Stimulated activated CD8-positive, alpha-beta memory T cell treated with anti-CD3 and anti-CD28 coated beads, Interleukin-4, amount 100 ng/mL, for 24 hours (primary cell): ENCODE measurements at places on chromosomes 1 and 21.

DNA sequence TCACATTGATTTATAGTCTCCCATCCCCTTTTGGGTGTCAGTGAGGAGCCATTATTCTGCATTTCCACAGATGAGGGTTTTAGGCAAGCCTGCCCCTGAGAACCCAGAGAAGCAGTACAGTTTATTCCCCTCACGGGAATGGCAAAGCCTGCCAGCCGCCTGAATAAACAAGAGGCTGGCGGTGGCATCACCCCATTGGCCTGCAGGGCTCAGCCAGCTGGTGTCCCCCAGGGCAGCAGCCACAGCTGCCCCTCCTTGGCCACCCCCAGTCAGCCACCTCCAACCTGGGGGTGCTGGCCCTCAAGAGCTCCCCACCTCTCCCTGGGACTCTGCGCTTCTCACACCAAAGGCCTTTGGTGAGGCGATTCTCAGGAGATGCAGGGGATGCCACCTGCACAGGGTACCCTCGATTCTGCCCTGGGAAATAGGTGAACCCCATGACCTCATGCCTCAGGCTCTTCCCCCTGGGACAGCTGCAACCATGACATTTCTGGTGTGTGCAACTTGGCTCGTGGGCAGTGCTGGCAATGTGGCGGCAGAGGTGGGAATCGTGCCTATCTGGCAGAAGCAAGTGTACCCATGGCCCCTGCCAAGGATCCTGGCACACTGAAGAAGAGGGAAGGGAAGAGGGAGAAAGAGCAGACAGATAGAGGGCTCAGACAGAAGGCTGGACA lies 14.0 kb downstream of the OLFML2B start:
- no peak for DNase-seq

DNA sequence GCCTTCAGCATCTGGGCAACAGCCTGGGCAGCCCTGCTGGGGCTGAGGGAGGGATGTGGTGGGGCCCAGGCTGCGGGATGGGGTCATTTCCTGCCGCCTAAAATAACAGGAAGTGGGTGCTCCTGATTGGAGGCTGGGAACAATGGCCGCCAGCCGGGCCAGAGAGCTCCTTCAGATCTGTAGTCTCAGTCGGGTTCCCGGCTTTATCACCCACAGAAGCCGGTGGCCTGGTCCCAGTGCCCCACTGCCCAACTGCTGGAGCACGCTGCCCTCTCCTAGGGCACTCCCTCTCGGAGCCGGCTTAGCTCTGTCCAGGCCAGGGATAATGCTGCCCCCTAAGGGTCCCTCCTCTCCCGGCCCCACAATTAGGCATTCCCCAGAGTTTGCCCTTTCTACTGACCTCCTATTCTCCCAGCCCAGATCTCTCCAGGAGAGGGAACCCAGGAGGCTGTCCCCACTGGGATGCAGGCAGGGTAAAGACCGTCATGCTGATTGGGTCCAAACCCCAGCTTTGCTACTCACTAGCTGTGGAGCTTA lies 5.1 kb downstream of the MAP7D1 start:
- DNase-seq, result peak; percentile 48

DNA sequence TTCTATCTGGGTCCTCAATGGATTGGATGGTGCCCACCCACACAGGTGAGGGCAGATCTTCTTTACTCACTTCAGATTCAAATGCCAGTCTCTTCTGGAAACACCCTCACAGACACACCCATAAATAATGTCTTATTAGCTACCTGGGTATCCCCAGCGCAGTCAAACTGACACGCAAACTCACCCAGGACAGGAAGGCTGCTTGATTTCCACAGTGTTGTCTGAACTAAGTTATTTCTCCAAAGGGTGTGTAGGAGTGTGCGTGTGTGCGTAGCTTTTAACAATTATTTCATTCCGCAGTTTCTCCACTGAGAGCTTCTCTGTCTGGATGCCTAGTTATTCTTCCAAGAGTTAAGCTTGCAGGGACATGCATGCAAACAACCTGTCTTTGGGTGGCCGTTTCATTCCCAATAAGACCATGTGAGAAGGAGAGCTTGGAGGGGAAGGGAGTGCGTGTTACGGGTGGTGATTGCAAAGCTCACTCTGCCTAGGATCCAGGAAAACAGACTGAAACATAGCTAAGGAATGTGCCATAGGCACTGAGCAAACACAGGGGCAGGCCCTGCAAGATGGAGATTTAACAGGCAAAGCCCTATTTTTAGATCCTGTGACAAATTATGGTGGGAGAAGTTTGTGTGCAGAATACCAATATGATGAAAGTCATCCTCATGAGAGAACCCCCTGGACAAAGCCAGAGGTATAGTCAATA lies 269.7 kb downstream of the DYRK1A start:
- no peak for DNase-seq

DNA sequence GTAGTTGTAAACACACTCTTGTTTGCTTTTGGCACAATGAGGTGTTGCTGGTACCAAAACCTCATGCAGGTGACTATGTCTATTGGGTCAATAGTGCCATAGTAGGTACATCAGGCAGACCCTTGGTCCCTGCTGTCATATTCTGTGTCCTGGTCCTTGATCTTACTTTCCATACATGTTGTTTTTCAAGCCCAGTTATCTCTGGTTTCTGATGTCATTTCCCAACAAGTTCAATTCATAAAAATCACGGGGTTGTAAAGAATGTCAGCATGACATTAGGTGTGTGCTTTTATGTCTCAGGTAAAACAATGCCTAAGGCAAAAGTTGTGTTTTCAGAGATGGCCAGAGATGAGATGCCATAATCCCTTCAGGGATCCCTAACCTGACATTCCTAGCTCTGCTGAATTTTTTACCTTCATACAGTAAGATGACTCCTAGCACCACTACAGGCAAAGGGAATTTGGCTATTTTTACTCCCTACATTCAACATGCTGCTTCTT lies 390.3 kb upstream of the PKN2 start:
- DNase-seq, result no peak

DNA sequence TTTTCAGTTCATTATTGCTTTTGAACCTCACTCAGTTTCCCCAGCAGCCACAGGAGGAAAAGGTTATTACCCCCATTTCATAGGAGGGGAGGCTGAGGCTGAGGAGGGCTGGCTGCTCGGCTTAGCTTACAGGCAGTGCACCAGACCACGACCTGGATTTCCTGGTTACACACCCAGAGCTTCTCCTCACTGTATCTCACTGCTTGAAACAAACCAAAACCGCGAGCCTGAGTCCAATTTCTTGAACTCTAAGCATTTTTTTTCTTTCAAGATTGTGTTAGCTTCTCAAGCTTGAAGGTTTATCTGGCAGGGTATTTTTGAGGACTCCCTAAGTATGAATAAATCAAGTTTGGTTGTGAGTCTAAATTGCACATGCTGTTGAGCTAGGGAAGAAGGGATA lies 188.9 kb upstream of the EDN2 start:
- DNase-seq, result no peak

- DNase-seq, result no peak
Measured at GRCh38 chr1:26887125-26887524, 3.0 kb downstream of the GPN2 start.

- DNase-seq, result no peak
Measured at GRCh38 chr1:213327017-213327667, 276.1 kb downstream of the RPS6KC1 start.

- DNase-seq, result no peak
Measured at GRCh38 chr1:149884433-149885338, 14.7 kb upstream of the BOLA1 start.

DNA sequence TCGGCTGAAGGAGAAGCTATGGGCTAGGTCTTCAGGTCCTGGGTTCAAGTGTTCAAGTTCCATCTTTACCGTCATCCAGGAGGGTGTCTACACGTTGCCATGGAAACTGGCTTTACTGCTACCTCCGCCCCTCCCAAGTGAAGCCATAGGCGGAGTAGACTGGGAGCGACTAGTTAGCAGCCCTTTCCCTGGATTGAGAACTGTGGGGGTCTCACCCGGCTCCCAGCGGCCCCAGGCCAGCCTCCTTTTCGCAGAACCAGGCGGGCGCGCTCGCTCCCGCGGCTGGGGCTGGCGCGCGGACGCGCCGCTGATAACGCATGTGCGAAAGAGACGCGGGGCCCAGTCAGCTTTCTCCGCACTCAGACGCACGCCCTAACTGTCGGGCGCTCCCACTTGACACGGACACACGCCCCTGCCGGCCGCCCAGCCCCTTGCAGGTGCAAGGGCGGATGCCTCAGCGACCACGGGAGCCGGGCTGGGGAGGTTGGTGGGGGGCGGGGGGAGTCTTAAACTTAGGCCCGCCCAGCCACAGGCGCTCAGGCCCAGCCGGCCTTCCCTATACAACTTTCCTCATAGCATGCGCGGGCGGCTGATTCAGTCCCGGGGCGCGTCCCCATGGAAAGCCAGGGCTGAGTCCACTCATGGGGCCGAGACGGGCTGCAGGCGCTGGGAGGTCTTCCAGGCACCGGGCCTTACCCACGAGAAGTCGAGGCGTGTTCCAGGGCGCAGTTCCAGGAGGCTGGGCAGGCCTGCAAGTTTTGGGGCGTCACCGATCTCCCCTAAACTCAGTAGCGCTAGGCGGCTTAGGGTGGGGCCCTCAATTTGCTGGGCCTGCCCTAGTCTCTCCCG lies 7.4 kb downstream of the EFNA4 start:
- peak; percentile 67 for DNase-seq

DNA sequence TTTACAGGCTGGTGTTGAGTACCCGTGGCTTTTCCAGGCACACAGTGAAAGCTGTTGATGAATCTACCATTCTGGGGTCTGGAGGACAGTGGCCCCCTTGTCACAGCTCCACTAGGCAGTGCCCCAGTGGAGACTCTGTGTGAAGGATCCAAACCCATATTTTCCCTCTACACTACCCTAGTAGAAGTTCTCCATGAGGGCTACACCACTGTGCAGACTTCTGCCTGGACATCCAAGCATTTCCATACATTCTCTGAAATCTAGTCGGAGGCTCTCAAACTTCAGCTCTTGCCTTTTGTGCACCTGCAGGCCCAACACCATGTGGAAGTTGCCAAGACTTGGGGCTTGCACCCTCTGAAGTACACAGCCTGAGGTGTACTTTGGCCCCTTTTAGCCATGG lies 227.8 kb downstream of the BACH1 start:
- no peak for DNase-seq

GRCh38 chr1:41762251-41762650 lies 156.5 kb downstream of the HIVEP3 start:
- no peak for DNase-seq
